ENCODE measurements at places on chromosomes 11 and 22. TPM values are rescaled to one million over a fixed set of nuclear protein-coding genes. Genes with fewer than 3 reads are reported as not detected.

DNA sequence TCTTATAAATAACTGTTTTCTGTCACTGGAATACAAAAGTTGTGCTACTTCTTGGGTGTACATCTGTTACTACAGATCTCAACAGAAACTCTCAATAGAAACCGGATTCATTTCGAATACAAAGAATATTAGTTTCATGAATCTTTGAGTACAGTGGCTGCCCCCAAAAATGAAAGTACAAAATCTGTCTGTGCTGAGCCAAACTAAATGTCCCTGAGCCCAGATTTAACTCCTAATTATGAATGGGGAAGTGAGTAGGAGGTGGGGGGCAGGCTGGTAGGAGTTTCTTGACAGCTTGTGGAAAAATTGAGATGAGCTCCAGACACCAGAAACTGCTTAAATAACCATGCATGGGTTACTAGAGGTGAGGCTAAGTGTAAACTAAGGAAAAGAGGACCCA lies 41.6 kb downstream of the PITPNB start:
- no peaks in the 10 kb centered on the region for H3K27me3 ChIP-seq
- DNase-seq = no peak
- no peaks in the 10 kb centered on the region for H3K4me1 ChIP-seq

- no peak overlapping the region for H3K4me3 ChIP-seq
- no peaks in the 10 kb centered on the region for H3K4me1 ChIP-seq
- no peaks in the 10 kb centered on the region for H3K27me3 ChIP-seq
- no peaks in the 10 kb centered on the region for H3K36me3 ChIP-seq
- no peak overlapping the region for H3K27ac ChIP-seq
Observed at GRCh38 chr11:17294033-17294432, 17.5 kb downstream of the NUCB2 start.

KLHDC7B gene
- 0.06 TPM for polyA plus RNA-seq

MN1 gene
- polyA plus RNA-seq = 1.9 TPM
